ENCODE measurements at places on chromosomes 12 and 14.

DNA sequence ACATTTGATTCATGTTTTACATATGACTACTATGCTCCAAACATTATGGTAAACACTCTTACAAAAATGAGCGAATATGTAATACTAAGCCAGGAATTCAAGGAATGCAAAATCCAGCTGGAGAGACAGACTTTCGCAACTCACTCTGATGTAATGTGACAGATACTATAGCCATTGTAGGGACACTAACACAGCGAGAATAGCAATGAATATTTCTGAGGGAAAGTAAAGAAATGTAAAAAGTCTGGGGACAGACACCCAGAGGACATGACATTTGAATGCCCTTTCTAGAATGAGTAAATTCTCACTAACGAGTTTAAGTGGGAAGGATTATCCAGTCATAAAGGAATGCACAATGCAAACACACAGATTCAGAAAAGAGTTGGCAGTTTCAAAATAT is 121.9 kb downstream of the PIK3C2G start:
- DNase-seq: peak; percentile 37

DNA sequence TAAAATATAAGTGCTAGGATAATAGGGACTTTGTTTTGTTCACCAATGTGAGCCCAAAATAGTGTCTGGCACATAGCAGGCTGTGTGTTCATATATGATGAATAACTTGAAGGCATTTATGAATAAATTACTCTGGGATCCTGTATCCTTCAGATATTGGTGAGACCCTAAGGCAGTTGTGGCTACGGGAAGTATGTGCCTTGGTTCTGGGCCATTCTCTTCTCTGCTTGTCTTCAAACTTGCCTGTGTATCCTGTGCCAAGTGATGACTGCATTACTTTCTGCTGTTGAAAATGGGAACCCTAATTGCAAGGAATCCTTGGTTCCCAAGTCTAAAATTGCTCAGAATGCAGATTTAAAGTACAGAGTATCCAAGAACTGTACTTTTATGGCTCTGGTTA is 67.6 kb upstream of the KTN1 start:
- DNase-seq: no peak

DNA sequence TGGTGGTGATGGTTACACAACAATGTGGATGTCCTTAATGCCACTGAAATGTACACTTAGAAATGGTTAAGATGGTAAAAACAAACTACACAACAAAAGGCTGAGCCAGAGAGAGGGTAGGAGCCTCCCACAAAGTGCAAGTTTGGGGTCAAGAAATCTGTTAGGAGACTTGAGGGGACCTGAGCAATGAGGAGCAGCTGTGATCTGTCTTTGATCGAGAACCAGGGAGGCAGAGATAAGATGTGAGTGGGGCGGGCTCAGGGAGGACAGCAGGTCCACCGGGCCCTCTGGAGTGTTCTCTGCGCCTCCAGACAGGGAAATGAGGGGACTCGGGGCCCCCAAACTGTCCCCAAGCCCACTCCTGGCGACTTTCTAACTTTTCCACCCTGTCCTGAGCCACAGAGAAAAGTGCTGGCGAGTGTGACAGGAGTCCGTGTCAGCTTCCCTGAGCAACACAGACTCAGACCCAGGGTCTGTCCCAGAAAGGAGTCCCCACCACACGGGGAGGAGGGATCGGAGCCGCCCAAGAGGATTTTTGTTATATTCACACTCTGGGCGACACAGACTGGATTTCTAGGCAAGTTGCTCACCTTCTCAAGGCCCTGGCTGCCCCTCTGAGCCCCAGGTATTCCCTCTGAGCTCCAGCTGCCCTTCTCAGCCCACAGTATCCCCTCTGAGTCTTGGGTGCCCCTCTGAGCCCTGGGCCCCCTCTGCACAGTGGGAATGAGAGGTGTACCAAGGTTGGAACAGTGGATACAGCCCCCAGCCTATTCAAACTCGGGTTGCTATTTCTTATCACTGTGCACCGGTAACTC is 11.5 kb upstream of the SCARB1 start:
- no peak for DNase-seq

DNA sequence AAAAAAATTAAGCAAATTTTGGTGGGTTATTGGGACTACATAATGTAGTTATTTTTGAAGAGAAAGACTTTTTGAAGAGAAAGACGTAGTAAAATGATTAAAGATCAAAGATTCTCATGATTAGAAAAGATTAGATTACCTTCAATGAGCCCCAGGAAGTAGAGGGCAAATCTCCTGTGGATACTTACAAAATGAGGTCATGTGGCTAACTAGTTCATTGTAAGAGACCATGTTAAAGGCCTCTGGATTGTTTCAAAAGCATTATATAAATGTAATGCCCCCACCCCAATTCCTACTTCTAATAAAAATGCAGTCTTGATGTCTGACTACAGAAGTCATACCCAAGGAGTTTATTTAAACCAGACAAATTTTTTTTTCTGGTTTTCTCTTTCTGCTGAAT is 93.3 kb downstream of the ERGIC2 start:
- no peak for DNase-seq

GRCh38 chr12:4589941-4590340 is 27.9 kb downstream of the DYRK4 start:
- DNase-seq: peak; percentile 32

DNA sequence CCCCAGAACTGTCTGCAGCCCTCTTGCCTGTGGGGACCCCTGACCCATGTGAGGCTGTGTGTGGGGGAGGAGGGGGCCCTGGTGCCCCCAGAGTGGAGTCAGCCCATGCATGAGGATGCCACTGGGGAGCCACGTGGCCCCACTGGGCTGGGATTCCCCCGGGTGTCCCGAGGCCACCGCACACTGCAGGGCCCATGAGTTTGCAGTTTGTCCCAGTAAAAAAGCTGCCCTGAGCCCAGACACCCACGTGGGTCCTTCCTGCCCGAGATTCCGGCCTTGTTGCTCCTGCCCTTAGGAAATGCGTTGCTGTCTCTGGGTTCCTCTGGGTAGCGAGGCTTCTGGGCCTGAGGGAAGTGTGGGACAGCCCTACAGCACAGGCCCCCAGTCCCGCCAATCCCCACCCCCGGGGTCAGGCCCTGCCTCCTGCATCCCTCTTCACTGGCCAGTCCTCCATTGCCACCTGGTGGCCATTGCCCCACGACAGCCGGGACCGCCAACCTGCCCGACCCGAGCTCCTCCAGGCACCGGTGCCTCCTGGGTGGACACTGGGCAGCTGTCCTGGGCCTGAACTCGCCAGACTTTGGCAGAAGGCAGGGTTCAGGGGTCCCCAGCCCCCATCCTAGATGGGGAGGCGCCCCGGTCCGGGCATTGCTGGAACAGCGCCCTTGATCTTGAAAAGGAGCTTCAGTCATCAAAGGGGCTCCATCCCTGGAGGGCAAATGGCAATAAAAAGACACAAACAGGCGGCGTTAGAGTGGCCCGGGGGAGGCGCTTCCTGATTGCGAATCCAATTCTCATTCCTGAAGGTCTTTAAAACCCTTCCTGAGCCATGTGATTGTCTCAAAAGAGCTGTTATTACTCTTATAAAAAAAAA is 15.6 kb upstream of the C14orf180 start:
- no peak for DNase-seq

DNA sequence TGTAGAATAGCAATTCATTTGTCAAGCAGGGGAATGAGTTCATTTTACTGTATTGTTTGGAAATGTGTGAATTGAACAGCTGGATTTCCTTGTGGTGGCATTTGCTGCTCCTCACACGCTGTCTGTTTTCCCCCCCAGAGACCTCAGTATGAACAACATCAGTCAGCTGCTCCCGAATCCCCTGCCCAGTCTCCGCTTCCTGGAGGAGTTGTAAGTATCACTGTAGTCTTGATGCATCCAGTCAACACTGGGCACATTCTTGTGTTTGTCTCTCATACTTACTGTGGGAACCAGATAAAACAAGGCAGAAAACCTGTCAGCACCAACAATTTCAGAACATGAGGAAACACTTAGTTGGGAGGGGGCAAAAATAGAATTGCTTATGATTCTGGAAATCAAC is 64.9 kb downstream of the LGR5 start:
- DNase-seq: no peak
